Suprapubic skin (tissue), 4 donors: ENCODE measurements at places on chromosomes 7 and 10. TPM values are rescaled to one million over a fixed set of nuclear protein-coding genes. Genes with fewer than 3 reads are reported as not detected.

Gene FKBP6
- total RNA-seq, result not detected

- no peak overlapping the region for H3K27ac ChIP-seq
- H3K36me3 ChIP-seq, result no peaks in the 10 kb centered on the region
- no peaks in the 10 kb centered on the region for H3K27me3 ChIP-seq
- no peaks in the 10 kb centered on the region for H3K4me1 ChIP-seq
- DNase-seq, result no peak
- no peak overlapping the region for H3K4me3 ChIP-seq
Measured at GRCh38 chr7:51455086-51455485, 138.5 kb upstream of the COBL start.

- peak within 1 kb of the TSS; percentile 83 for H3K27ac ChIP-seq
- peak; percentile 85 for DNase-seq
- H3K36me3 ChIP-seq, result no peaks in the 10 kb centered on the region
- peaks cover 40% of the 10 kb centered on the region for H3K4me1 ChIP-seq
- H3K4me3 ChIP-seq, result peak within 1 kb of the TSS; percentile 76
Measured at GRCh38 chr7:116671681-116672595, at the start of gene MET. Gene MET, plus strand, starts transcription at chr7:116672196. Its CDS starts 26,889 bp downstream, at chr7:116699085.

DNA sequence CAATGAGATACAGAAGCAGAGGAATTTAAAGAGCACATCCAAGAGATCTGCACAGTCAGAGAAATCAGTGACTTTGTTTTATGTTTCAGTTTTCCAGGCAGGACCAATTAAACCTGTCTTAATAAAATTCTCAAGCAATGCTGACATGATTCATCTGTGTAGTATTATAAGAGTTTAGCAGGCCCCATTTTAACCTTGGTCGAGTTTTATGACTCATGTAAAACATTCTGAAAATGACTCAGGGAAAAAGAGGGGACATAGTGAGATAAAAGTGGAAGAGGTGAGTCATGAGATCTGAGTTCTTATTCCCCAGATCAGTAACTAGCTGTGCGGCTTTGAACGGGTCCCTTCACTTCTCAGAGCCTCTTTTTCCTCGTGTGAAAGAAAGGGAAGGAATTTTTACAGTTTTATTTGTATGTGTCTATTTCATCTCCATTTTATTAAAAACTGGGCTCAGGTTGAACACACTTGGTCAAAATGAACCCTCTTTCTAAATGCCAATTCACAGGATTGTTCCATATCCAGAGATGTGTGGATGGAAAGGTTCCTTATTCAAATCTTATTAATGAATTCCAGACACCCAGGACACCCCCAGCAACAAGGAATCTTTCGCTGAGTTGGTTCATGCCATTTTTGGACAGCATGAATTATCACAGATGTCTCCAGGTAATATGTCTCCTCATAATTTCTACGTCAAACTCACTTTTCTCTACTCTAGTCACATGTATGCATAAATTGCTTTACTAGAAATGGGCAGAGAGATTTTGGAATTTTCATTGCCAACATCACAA, 143.2 kb downstream of the JAZF1 start:
- no peaks in the 10 kb centered on the region for H3K27me3 ChIP-seq
- DNase-seq, result no peak
- no peaks in the 10 kb centered on the region for H3K36me3 ChIP-seq

Gene ITGB8
- total RNA-seq, result 30.7 TPM

GRCh38 chr7:101718363-101719122, 89.4 kb upstream of the MYL10 start:
- H3K27me3 ChIP-seq, result peaks cover 21% of the 10 kb centered on the region
- H3K27ac ChIP-seq, result peak overlapping the region; percentile 47

- H3K27me3 ChIP-seq, result peaks cover 100% of the 10 kb centered on the region
- no peak overlapping the region for H3K4me3 ChIP-seq
- H3K4me1 ChIP-seq, result peaks cover 31% of the 10 kb centered on the region
- no peak for DNase-seq
Measured at GRCh38 chr7:122311734-122312450, 7.3 kb upstream of the FEZF1 start.

DNA sequence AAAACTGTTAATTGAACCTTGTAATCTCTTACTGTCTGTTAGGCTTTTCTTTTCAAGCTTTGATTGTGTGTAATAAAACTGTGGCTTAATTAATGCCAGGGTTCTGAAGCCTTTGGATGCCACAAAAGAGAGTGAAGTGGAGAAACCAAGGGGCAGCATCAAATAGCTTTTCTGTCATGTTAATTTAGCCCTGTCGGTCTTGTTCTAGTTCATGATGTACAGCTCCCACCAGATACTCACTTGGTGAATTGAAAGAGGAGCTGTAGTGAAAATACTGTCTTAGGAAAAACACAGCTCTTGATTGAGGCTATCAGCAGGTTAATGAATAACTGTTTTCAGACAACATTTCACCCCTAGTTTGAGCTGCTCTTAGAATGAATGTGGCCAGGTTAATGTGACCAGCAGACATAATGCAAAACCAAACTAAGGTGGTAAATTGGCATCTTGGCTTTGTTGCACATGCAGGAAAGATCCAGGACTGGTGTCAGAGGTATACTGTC, 94.2 kb downstream of the POLL start:
- no peak overlapping the region for H3K4me3 ChIP-seq
- H3K27ac ChIP-seq, result no peak overlapping the region
- no peak for DNase-seq
